ENCODE measurements at places on chromosomes 5 and 9.
A peak's percentile ranks its signal among the peaks of the same experiment; 100 is the strongest.

GRCh38 chr5:5221724-5222123 lies 81.6 kb downstream of the ADAMTS16 start:
- DNase-seq: no peak

- DNase-seq: no peak
Observed at GRCh38 chr5:149860801-149861322, 83.7 kb downstream of the PDE6A start.

DNA sequence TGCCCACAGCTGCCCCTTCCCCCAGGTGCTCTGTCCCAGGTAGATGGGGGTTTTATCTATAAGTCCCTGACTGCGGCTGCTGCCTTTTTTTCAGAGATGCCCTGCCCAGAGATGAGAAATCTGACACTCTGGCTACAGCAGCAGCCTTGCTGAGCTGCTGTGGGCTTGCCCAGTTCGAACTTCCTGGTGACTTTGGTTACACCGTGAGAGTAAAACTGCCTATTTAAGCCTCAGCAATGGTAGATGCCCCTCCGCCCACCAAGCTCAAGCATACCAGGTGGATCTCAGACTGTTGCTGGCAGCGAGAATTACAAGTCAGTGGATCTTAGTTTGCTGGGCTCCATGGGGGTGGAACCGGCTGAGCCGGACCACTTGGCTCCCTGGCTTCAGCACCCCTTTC lies 56.8 kb downstream of the MINAR2 start:
- DNase-seq: no peak

- no peak for DNase-seq
Observed at GRCh38 chr9:99107421-99107820, 2.5 kb downstream of the TGFBR1 start.

- DNase-seq: no peak
Observed at GRCh38 chr9:93906195-93906880, 48.8 kb downstream of the BARX1 start.

- no peak for DNase-seq
Observed at GRCh38 chr5:8239646-8240045, 370.7 kb downstream of the MTRR start.

- no peak for DNase-seq
Observed at GRCh38 chr9:100229136-100229535, 123.6 kb downstream of the TEX10 start.

DNA sequence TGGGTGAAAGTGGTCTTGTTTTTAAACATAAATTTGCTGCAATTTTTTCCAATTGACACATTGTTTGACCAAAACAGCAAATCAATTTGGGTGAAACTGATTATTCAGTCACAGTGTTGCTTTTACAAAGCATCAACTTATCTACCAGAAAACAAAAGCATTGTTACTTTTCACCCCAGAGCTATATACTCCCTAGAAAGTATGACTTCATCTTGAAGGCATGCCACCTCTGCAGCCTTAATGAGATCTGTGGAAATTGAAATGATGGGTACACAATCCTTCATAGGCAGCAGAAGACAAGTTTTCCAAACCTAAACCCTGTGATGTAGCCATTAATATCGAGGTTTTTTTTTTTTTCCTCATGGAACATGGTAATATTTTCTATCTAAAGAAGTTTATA lies 615.9 kb downstream of the CHSY3 start:
- no peak for DNase-seq

GRCh38 chr5:153626836-153627235 lies 136.4 kb downstream of the GRIA1 start:
- DNase-seq: no peak

GRCh38 chr5:32645246-32645645 lies 59.9 kb downstream of the SUB1 start:
- DNase-seq: no peak

DNA sequence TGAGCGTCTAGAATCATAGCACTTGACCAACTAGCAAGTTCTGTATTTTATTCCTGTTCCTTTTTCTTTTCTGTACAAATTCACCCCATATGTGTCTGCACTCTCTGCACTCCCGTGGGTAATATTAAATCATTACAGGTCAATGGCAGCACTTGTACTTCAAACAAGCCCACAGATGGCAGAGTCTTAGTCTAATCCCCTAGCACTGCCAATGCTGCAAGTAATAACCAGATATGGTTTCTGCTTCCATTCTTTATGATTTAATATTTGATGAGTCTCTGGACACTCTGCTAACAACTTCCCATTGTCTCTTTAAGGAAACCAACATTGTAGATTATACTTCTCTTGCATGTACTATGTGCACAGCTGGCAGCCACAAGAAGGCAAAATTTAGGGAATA lies 343.8 kb upstream of the CHD1 start:
- DNase-seq: no peak

- no peak for DNase-seq
Observed at GRCh38 chr9:80204054-80204453, 632.3 kb downstream of the TLE4 start.

DNA sequence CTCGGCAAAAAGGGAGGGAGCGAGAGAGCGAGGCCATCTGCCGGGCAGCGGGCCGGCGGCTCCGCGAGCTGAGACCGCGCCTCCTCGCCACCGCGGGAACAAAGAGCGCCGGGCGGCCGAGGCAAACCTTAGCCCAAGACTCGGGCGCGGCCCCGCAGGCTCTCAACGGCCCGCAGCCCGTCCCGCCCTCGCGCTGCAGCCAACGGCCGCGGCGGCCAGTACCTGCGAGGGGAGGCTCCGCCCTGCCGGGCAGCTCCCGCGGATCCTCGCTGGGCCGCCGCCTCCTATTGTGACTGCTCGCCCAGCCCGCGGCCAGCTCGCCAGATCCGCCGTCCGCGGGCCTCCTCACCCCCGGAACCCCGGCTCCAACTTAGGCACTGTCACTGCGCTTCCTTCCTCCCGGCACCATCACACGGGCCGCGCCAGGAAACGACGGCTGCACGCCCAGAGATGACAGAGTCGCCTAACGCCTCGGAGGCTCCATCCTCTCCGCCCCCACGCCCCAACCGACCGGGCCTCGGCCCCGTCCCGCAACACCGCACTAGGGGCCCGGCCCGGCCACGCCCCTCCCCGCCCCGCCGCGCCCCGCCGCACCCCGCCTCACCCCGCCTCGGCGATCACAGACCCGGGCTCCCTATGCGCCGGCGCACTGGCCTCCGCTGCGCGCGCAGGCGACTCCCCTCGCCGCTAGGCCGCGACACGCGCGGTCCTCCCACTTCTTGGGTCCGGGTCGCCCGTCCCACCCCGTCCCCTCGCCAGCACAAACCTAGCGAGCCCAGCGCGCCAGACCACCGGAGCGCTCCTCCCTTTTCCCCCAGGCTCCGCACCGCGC lies 479 bp upstream of the RNF38 start:
- DNase-seq: no peak

GRCh38 chr9:113887436-113887835 lies 11.3 kb downstream of the ZNF618 start:
- no peak for DNase-seq

DNA sequence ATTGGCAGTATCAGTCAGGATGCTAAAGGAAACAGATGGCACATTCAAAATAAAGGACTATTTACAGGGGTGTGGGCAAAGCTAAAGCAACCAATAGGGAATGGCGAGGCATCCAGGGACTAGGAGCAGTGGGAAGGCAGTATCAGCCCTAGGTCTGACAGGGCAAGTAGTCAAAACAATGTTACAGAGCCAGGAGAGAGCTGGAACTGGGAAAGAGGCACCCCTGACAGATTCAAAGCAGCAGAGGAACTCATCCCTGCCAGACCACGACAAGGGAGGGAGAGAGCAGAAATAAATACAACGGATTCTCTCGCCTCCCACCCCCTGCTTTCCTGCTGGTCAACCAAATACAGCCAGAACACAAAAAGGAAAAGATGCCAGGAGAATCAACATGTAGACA lies 371.5 kb downstream of the NR2F1-AS1 start:
- no peak for DNase-seq

DNA sequence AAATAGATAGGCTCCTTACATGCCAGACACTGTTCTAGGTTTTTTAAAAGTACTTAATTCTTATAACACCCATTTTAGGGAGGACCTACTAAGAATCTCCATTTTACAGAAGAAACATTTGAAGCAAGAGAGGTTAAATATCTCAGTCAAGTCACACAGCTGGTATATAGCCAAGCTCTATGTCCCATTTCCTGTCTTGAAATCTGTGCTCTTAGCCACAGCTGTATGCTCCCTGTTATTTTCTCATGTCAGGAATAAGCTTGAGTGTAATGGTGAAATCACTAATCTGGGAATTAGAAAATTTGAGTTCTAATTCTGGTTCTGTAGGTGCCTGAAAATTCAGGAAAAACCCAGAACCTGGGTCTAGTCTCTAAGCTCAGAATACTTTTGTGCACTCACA lies 208.7 kb downstream of the BRINP1 start:
- DNase-seq: no peak

DNA sequence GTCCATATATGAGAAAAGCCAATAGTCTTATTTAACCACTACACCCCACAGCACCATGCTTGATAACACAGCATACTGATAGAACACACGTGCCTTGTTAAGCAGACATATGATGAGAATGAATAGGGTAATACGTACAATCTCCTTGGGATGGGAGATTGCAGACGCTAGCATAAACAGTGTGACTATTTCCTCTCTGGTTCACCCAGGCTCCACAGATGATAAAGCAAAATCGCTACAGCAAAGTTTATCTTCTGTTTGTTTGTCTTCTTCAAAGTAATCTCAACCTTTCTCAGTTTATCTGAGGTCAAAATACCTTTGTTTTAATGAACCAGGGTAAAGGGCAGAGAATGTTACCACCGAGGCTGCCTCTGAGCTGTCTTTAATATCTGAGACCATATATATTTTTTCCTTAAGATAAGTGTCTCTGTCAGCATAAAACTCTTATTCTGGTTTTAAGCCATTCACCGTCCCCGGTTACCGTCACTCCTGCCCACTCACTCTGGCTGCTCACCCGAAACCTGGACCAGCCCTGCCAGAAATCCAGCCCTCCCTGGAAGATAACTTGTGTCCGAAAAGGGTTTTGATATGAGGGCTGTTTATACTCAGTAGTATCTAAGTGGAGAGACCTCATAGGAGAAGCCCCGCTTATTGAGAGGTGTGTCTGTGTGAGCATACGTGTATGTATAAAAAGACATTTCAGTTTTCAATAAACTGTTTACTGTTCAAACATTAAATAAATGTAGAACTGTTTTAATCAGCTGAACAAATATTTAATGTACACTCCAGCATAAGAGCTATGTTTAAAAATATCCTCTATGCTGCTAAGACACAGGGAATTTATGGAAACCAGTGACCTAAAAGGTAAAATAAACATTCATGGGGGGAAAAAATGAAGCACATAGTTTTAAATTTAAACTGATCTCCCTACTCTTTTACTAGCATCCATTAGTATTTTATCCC lies 465.4 kb downstream of the RASEF start:
- DNase-seq: no peak

DNA sequence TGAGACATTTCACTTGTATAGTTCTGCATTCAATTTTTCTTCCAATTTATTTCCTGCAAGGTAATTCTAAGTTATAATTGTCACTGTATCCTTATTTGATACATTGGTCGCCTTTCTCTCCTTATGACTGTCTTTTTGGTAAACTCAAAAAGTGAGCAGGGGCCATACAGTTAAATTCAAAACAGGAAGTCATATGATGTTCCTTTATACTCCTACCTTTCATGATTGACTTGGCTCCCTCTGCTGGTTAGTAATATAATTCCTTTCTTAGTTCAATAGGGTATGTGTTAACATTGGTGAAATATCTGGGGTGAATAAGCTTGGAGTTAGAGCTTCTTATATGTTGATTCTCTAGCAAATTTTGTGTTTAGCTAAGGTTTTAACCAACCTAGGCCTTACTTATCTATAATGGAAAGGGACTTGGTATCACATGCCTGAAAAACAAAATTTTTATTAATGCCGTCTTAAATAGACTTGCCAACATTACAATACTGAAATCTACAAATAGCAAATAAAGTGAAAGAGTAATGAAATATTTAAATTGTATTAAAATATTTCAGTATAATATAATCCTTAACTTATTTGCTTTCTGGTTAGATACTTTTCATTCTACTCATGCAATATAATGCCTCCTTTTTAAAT lies 6.0 kb upstream of the NIPBL start:
- no peak for DNase-seq

- no peak for DNase-seq
Observed at GRCh38 chr9:34741628-34742027, 31.7 kb upstream of the CCL21 start.

GRCh38 chr9:88833946-88834345 lies 157.3 kb upstream of the S1PR3 start:
- DNase-seq: no peak

GRCh38 chr5:81909677-81910076 lies 62.1 kb upstream of the ATG10 start:
- DNase-seq: no peak

DNA sequence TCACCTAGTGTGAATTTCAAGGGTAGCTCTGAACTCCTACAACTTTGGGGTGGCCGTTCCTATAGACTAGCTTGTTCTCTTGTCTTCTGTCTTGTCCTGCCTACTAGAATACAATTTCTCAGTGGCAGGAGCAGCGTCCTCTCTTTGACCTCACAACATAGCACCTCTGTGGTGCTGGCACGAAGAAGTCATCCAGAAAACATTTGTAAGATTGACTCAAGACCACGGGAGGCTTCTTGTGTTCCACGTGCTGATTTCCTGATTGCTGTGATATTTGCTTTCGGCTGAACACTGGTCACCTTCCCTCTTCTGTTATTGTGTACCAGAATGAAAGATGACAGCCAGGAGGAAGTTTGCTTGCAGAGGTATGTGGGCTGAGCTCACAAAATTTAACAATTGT lies 27.0 kb downstream of the SLC1A1 start:
- DNase-seq: no peak

GRCh38 chr9:127887792-127888191 lies 10.3 kb upstream of the AK1 start:
- no peak for DNase-seq

DNA sequence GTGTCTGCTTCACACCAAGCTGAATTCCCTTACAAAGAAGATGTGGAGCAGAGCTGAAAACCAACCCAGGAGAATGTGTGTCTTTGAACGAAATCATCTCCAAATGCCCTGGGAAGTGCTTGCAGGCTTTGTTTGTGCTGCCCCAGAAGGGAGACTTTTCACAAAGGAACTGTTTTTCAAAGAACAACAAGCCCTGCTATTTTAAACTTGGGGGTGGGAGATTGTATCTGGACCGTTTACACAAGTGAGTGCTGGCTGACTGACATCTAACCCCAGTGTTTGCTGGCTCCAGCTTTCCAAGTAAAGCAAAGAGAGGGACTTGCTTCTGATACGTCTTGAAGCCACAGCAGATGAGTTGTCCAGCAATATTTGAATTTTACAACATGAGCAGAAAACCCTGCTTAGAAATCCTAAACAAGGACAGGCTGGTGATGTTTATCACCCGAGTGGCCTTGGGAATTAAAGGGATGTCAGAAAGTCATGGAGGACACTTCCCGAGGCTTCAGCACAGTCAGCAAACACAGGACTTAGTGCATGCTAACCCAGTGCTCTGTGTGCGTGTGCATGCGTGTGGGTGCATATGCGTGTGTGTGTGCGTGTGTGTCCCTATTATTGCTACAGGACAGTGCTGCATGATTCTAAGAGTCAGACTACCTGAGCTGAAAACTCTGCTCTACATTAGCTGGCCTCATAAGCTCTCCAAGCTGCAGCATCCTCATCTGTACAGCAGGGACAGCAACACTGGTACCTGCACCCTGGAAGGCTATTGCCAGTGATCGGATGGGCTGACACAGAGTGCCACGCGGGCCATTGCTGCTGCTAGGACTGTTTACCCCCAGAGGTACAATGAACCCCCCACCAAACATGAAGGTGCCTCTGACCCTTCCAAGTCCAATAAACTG lies 1.4 kb downstream of the ADAMTS12 start:
- no peak for DNase-seq

GRCh38 chr5:38598994-38599617 lies 42.7 kb upstream of the LIFR start:
- DNase-seq: peak; percentile 90

Data from Panc1 (cell line).